ENCODE measurements at places on chromosomes 6 and 20. TPM values are rescaled to one million over a fixed set of nuclear protein-coding genes. Genes with fewer than 3 reads are reported as not detected.

The APOBEC2 gene
- total RNA-seq, result 1.2 TPM

The VIP gene
- not detected for total RNA-seq

The RAB44 gene
- not detected for total RNA-seq

The LY6G5B gene
- total RNA-seq, result 30.6 TPM

The SLC16A10 gene
- total RNA-seq, result 8.1 TPM

- no peak for DNase-seq
- H3K27ac ChIP-seq, result no peak overlapping the region
- no peaks in the 10 kb centered on the region for H3K27me3 ChIP-seq
- H3K4me3 ChIP-seq, result no peak overlapping the region
Observed at GRCh38 chr6:106749609-106750008, 120.2 kb downstream of the QRSL1 start.

DNA sequence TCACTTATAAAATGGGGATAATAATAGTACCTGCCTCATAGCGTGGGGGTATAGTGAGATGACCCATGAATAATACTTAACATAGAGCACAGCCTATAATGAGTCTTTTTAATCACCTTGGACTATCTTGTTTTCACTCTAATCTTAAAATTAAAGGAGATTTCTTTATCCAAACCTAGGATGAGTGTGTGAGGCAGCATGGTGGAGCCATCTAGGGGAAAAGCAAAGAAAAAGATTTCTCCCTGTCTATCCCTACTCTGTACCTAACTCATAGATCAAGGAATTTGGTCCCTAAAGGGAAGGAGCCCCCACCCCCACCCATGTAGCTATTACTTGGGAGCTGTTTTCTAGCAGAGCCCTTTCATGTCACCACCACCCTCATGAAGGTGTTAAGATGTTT, 45.2 kb upstream of the PAK5 start:
- no peaks in the 10 kb centered on the region for H3K36me3 ChIP-seq
- no peak for DNase-seq

- H3K4me1 ChIP-seq, result no peaks in the 10 kb centered on the region
- no peak overlapping the region for H3K4me3 ChIP-seq
- no peak overlapping the region for H3K27ac ChIP-seq
- no peak for DNase-seq
- H3K27me3 ChIP-seq, result peaks cover 27% of the 10 kb centered on the region
- H3K36me3 ChIP-seq, result no peaks in the 10 kb centered on the region
Observed at GRCh38 chr20:58755766-58756449, 63.3 kb downstream of the NPEPL1 start.

GRCh38 chr6:115360602-115361325, 699.9 kb downstream of the FRK start:
- H3K27me3 ChIP-seq, result no peaks in the 10 kb centered on the region
- H3K4me1 ChIP-seq, result peaks cover 4% of the 10 kb centered on the region
- peaks cover 1% of the 10 kb centered on the region for H3K36me3 ChIP-seq
- no peak overlapping the region for H3K27ac ChIP-seq
- no peak for DNase-seq
